ENCODE measurements at places on chromosomes 5 and 9. TPM values are rescaled to one million over a fixed set of nuclear protein-coding genes. Genes with fewer than 3 reads are reported as not detected.

DNA sequence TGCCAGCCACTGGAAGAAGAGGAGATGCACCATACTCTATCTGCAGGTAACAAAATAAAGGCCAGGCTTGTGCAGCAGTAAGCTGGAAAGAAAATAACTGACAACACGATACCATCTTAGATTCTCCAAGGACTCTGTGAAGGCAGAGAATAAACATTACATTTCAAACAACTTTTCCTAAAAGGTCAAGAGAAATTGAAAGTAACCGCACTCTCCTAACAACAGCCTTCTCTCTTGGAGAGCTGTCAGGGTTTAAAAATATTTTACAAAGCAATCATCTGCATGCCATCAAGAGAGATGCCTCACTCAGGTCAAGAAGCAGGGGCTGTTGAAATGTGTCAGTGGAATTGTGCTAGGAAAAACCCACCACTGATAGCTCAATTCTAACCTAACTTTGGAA lies 13.5 kb upstream of the TTLL11 start:
- no peak for DNase-seq

DNA sequence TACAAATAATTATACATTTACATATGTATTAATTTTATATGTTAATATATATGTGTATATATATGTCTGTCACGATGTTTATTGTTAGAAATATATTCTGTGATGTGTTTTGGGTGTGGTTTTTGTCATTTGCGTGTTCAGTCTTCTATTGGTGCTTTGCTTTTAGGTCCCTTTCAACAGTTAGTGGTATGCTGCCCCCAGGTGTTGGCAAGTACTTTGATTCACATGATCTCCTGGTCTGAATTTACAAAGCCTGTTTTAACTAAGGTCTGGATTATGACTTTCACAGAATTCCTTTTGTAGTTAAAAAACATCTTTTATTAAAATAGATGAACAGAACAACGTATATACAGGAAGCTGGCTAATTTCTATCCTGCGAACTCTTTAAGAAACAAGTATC lies 271.5 kb downstream of the CCDC171 start:
- DNase-seq = no peak

Gene CNTFR
- 4.6 TPM for total RNA-seq

DNA sequence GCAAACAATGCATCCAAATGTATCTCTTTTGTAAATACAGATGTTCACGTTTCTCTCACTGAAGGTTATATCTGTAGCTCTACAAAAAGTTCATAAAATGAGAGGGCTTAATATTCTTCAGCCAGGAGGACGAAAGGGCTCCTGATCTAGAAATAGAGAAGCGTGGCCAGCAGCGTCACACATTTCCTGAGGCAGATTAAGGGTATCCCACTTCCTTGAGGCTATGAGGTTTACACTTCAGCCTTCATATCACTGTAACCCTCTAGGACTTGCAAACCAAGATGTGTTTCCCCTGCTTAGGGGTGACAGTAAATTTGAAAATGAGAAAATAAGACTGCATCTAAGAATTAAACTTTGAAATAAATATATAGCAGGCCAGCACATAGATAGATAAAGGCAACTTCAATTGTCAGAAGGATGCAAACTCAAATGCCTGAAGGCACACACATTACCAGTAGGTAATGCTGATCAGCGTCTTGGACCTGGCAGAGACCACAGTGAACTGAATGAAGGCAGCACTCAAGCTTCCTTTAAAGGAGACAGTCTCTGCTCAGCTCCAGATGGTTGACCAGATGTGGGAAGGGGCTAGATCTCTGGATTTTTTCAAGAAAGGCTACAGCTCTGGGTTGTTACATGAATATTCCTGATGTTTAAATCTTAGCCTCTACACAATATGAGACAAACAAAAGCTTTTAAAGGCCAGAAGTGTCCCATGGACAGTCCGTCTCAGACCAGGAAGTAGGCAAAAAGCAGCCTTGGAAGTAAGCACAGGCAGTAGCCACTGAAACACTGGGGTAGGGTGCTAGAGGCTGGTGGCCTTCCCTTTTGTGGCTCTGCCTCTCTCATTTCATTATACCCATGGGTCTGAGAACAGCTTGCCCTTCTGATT lies 197.7 kb downstream of the MCTP1 start:
- no peak for DNase-seq

Gene TSSK1B
- total RNA-seq = not detected

DNA sequence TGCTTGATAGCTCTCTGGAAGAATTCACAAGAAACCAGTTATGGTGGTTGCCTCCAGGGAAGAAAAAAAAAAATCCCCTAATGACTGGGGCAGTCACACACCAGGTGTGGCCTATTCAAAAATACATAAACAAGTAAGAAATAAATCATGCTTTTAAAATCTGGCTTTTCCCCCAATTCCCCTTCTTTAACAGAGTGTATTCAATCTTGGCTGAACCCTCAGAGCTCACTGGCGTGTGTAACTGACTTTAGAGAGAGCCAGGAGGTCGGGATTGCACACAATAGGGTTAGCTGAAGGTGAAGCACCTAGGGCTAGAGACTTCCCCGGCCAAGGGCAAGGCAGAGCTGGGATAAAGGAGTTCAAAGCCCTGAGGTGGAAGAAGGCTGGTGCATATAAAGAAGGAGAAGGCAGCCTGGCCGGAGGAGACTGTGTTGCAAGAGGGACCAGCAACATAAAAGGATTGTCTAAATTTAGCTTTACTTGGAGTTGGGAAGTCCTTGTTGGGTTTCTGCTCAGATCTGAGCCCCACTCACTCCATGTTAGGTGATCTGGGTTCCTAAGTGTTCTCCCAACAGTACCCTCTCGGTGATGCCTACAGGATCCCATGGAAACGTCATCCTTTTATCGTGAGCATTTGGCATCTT lies 19.7 kb downstream of the FNBP1 start:
- no peak for DNase-seq

DNA sequence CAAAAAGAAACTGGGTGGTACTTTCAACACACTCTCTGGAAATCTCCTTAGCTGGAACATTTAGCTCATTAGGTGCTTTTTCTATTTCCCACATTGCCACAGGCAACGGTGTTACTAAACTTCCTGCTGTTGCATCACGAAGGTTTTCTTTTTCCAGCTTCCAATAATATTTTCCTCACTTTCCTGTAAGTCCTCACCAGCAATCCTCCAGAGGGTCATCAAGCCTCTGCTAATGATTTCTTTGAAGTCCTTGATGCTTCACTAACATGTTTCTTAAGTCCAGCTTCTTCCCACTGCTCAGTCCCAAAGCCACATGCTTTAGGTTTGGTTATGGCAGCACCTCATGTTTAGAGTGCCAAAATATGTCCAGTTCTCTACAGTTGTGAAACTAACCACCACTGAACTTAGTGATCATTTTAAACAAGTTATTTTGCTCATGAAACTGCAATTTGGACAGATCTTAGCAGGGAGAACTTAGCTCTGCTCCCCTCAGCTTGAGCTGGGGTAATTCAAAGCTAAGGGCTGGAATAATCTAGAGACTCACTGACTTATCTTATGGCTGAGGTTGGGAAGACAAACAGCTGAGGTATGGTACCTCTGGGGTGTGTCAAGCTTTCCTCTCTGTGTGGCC lies 39.9 kb upstream of the RETREG1 start:
- DNase-seq = no peak

Gene ARHGEF37
- total RNA-seq = 22.8 TPM

Gene FRMD3
- 131 TPM for total RNA-seq

- DNase-seq = no peak
These were observed 391.1 kb downstream of the ADGRV1 start for GRCh38 chr5:90949469-90950358.

Gene SLC28A3
- 0.16 TPM for total RNA-seq

Gene HK3
- total RNA-seq = 3.5 TPM

GRCh38 chr5:39857041-39857440 lies 432.3 kb upstream of the DAB2 start:
- no peak for DNase-seq

DNA sequence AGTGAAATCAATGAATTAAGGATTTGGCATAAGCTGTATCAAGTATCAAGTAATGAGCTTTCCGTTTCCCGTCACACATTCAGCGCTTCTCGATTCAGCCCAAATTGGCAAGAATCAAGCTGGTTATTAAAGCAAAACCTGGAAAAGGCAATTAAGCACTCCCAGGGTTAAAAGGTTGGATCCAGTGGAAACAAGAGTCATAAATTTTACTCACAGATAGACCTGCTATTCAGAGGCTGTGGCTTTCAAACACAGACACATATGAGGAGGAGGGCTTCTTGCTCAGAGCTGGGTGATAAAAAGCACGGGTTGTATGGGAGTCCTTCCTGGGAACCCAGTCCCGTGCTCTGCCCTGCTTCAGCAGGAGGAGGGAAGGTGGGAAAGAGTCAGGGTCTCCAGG lies 112.3 kb upstream of the CXCL14 start:
- DNase-seq = no peak

DNA sequence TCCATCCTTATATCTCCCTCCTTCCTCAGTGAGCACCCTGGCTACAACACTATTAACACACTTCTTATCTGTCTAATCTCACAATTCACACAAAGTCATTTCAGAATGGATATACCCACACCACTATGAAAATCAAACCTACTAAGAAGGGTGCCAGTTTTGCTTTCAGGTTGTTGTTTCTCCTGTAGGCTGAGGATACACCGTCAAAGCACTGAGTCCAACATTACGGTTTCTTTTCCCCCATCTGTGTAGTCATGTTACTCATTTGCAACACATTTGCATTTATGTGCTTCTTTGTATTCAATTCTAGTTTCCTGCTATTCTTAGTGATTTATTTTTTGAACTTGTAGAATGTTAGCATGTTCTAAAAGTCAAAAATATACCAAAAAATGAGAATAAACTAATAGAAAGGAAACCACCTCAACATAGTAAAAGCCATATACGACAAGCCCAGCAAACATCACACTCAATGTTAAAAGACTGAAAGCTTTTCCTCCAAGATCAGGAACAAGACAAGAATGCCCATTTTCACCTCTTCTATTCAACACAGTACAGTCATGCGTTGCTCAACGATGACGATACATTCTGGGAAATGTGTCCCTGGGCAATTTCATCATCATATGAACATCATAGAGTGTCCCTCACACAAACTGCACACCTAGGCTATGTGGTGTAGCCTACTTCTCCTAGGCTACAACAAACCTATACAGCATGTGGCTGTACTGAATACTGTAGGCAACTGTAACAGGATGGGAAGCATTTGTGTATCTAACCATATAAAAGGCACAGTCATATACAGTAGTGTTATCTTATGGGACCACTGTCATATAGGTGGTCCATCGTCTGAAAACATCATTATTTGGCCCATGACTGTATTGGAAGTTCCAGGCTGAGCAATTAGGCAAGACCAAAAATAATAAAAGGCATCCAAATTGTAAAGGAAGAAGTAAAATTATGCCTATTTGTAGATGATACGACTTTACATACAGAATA lies 6.3 kb downstream of the ROR2 start:
- DNase-seq = no peak

DNA sequence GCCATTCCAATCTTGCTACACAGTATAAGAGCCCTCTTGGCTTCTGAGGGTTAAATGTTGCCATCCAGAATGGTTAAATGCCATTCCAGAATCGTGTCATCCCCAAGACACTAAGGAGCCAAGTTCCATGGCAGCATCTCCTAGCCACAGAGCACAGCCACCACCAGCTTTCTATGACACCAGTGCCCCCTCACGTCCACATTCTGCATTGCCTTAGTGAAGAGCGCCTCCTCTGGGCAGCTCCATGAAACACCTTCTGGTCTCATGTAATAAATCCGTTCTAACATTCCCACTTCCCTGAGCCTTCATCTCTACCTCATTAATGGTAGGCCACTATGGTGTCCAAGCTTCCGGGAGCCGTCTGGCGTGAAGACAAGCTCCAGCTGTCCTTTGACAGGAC lies 12.4 kb downstream of the CBY3 start:
- no peak for DNase-seq

GRCh38 chr9:124595743-124596142 lies 88.5 kb upstream of the NR5A1 start:
- DNase-seq = no peak

DNA sequence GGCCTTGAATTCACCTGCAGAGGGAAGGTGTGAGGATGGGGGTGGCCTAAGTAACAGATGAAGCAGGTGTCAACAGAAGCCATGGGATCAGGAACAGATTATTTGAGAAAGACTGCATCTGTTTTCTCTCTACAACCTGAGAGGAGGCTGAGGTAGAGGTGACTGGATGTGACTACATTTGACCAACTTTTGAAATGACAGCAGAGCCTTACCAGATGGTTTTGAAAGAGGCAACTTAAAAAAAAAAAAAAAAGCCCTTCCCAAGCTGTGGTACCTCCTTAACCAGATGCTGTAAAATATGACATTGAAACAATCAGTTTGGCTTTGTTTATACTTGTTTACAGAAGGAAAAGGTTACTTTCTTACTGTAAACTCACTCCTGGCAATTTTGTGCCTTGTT lies 108.6 kb downstream of the TRIO start:
- DNase-seq = no peak

Gene GLRA1
- not detected for total RNA-seq

DNA sequence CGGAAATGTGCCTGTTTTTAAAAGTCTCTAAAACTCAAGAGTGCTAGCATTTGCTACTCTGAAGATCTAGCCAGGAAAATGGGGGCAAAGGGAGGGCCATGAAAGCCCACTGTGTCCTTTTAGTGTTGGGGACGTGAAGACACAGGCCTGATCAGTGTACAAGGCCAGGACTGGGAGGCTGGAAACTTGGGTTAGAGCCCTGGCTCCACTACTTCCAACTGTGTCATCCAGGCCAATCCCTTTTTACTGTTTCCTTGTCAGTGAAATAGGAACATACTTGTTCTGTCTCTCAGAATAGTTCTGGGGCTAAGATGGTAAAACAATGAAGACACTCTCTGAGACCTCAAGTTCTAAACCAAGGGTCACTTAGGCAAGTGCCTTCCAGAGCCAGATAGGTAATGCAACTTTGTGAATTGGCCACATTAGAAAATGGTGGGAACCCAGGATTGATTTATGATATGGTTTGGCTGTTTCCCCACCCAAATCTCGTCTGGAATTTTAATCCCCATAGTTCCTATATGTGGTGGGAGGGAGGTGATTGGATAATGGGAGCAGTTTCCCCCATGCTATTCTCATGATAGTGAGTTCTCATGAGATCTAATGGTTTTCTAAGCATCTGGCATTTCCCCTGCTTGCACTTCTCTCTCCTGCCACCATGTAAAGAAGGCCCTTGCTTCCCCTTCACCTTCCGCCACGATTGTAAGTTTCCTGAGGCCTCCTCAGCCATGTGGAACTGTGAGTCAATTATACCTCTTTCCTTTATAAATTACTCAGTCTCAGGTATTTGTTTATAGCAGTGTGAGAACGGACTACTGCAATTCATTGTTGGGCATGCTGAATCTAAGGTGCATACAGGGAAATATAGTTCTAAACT lies 30.4 kb upstream of the B4GALT1 start:
- peak; percentile 52 for DNase-seq
